ENCODE measurements at places on chromosomes 12 and 14.
A peak's percentile ranks its signal among the peaks of the same experiment; 100 is the strongest.

GRCh38 chr12:120049426-120049825, 60.4 kb downstream of the BICDL1 start:
- no peak for DNase-seq

DNA sequence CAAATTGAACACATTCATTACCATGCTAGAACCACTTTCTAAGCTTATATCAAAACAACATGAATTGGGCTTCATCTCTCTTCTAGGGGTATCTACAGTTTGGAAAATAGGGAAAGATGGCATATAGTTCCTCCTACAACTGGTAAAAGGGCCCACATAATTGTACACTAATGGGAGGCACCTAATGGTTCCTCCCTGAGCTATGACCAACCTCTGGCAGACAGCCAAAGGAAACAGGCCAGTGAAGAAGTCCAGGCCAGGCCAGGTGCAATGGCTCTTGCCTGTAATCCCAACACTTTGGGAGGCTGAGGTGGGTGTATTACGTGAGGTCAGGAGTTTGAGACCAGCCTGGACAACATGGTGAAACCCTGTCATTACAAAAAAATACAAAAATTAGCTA, 23.2 kb upstream of the APOF start:
- no peak for DNase-seq

DNA sequence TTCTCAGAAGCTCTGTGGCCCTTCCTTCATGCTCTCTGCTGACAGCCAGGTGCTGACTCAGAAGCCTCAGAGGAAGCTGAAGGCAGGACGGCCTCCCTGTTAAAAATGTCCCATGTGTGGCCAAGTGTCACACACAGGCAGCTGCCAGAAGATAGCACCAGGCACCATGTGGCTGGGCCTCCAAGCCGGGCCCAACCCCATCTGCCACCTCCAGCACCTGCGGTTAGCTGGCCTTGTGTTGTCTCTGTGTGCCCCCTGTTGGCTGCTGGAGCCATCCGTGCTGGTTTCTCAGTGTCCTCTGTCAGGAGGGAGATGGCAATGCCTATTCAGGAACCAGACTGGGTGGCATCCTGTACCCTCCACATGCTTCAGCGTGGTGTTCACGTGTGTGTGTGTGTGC, 63.2 kb downstream of the TSPAN11 start:
- DNase-seq, result no peak

GRCh38 chr12:58648176-58648575, 272.1 kb downstream of the LRIG3 start:
- DNase-seq, result no peak

GRCh38 chr12:122726080-122726558, 4.5 kb downstream of the HCAR1 start:
- DNase-seq, result no peak

DNA sequence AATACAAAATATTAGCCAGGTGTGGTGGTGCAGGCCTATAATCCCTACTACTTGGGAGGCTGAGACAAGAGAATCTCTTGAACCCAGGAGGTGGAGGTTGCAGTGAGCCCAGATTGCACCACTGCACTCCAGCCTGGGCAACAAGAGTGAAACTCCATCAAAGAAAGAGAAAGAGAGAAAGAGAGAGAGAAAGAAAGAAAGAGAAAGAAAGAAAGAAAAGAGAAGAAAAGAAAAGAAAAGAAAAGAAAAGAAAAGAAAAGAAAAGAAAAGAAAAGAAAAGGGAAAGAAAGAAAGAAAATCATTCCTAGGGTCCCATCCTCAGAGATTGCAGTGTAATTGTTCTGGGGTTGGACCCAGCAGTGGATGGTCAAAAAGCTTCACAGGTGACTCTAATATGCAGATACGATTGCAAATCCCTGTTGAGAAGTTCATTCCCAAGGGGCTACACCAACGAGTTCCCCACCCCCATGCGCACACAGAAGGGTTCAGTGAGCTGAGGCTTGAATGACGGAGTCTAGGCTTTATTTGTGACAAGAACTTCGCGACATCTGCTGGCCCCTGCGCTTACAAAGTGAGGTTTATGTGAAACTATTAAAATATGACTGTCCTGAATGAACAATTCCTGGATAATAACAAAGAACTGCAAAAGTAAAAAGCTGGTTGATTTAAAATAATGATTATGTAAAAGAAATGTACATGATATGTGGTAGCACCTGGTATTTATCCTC, 17.4 kb upstream of the RNASE12 start:
- DNase-seq, result no peak

DNA sequence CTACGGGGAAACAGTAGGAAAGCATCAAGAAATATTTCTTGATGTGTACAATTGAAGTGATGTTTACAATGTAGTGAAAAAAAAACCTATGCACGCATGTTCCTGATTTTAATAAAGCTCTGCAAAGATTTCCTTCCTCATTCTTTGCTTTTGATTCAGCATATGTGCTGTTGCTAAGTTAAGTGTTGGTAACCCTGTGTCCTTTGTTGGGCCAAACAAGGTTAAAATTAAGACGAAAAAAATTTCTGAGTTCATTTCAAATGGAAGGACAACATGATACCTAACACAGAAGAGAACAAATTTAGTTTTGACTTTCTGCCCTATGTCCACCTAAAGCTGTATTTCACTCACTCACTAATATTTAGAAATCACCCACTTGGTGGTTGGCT, 62.8 kb downstream of the PPP2R5C start:
- DNase-seq, result no peak

DNA sequence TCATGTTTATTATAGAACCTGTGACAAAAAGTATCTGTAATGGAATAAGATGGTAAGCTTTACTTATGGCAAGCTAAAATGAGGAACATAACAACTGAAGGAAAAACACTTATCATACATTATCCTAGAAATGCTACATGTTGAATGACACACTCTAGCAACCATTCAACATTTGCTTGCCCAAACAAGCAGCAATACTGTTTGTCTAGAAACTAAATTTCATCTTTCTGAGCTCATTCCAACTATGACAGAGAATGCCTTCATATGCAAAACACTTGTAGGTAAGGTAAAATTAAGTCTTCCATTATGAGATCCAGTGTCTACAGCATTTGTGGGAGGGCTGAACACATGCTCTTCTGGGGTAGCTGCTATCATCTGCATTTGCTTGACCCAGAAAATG, 108.1 kb downstream of the MDGA2 start:
- no peak for DNase-seq

- no peak for DNase-seq
Measured at GRCh38 chr12:46149079-46149464, 119.8 kb downstream of the SLC38A1 start.

GRCh38 chr12:69106482-69107118, 132.8 kb upstream of the CPSF6 start:
- DNase-seq, result no peak

GRCh38 chr12:78034025-78034424, 203.3 kb downstream of the NAV3 start:
- no peak for DNase-seq

DNA sequence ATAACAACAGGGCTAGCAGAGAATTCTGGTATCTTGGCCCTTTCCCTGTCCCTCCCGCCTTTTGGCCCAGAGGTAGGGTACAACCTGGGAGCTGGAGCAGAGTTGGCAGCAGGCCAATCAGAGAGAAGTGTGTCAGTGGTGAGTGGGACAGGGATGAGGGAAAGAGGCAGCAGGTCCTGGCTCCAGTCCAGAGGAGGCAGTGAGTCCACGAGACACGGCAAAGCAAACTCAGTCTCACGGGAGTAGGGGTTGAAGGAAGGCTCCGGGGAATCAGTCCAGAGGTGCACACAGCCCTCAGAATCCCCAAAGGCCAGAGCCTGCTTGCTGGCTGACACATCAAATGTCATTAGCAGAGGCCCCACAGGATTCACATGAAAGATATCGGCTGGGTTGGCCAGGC, 7.3 kb downstream of the PAN2 start:
- no peak for DNase-seq

GRCh38 chr12:120831648-120832267, 72.4 kb downstream of the SPPL3 start:
- DNase-seq, result no peak

- DNase-seq, result no peak
Measured at GRCh38 chr12:25376407-25376806, 125.7 kb upstream of the KRAS start.

DNA sequence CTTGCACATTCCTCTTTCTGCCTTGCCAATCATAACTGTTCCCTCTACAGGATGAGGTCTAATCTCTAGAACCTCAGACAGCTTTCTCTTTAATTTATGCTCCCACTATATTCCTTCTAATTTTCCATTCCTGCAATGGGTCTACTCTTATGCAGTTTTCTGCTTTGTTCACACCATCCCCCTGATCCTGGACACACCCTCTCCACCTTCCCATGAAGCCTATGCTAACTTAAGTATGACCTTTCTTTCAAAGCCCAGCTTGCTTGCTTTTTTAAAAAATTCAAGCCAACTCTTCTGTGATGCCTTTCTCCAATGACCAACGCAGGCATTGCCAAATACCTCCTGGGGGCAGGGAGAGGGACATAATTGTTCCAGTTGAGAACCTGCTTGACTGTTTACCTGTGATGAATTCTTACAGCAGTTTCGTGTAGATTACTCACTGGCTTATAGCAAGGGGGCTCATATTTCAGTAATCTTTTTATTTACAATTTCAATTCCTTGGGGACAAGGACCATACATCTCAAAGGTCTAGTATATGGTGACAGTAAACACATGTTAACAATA, 7.8 kb downstream of the SLC38A1 start:
- DNase-seq, result no peak

GRCh38 chr12:125371033-125371432, 305.8 kb downstream of the AACS start:
- DNase-seq, result no peak

DNA sequence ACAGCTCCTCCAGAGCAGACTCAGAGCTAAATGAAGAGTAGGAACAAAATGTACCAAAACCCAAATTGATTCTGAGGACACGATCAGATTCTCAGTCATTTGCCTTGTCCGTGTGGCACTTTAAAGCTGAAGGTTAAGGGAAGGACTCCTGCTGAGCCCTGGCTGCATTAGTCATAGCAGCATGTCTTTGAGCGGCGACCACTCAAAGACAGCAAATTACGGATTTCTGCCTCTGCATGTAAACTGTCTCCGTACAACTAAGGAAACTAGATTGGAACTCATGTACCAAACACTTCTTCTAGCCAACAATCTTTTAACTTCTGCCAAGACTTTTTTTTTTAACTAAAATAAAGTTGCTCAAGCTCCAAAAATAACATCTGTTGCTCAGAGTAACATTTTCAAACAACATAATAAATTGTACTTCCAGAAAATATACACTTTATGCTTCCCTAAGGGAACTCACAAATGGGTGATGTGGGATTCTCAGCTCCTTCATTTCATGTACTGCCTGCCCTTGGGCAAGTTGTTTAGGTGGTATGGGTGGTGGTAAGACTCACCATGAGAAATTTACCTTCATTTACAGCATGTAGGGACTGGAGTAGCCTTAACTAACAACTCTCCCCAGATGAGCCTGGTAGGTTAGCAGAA, 56.1 kb downstream of the RERG start:
- no peak for DNase-seq

- no peak for DNase-seq
Measured at GRCh38 chr14:57692671-57693070, 173.2 kb downstream of the SLC35F4 start.

- DNase-seq, result no peak
Measured at GRCh38 chr12:95173392-95174251, 43.6 kb downstream of the FGD6 start.

GRCh38 chr14:85516239-85517113, 13.5 kb upstream of the FLRT2 start:
- DNase-seq, result no peak

GRCh38 chr12:54390668-54391551, 6.4 kb upstream of the ZNF385A start:
- peak; percentile 39 for DNase-seq

GRCh38 chr14:103014466-103015228, 42.7 kb downstream of the CDC42BPB start:
- DNase-seq, result no peak

DNA sequence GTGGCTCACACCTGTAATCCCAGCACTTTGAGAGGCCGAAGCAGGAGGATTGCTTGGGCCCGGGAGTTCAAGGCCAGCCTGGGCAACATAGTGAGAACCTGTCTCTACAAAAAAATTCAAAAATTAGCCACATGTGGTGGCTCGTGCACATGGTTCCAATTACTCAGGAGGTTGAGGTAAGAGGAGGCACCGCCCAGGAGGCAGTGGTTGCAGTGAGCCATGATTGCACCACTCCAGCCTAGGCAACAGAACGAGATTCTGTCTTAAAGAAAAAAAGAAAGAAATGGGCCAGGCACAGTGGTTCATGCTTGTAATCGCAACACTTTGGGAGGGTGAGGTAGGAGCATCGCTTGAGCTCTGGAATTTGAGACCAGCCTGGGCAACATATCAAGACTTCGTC, 33.5 kb downstream of the MAP1LC3B2 start:
- DNase-seq, result no peak

Data from stimulated activated CD4-positive, alpha-beta T cell treated with anti-CD3 and anti-CD28 coated beads, Interleukin-15, amount 100 ng/mL, for 48 hours (primary cell).